ENCODE measurements at places on chromosomes 7 and 10. TPM values are rescaled to one million over a fixed set of nuclear protein-coding genes. Genes with fewer than 3 reads are reported as not detected.

The HTRA1 gene
- total RNA-seq, result 18.3 TPM

The LOXL4 gene
- 0.21 TPM for total RNA-seq

The CFAP43 gene
- 0.69 TPM for total RNA-seq

The CTBP2 gene
- total RNA-seq, result 175 TPM

The CYP3A7 gene
- total RNA-seq, result not detected

The FGFR2 gene
- 95.0 TPM for total RNA-seq

The CALY gene
- total RNA-seq, result 1.8 TPM

The NAT16 gene
- 0.62 TPM for total RNA-seq

The OR2A42 gene
- total RNA-seq, result 0.37 TPM

The SVOPL gene
- total RNA-seq, result 2.2 TPM

The MAGI2 gene
- 29.2 TPM for total RNA-seq

The BUD23 gene
- 91.9 TPM for total RNA-seq

The DYDC1 gene
- total RNA-seq, result 0.50 TPM

The ADAM8 gene
- 7.2 TPM for total RNA-seq

The ABCB4 gene
- 1.1 TPM for total RNA-seq

- peak overlapping the region; percentile 67 for H3K27ac ChIP-seq
- peaks cover 3% of the 10 kb centered on the region for H3K27me3 ChIP-seq
- no peak for DNase-seq
- no peak overlapping the region for H3K4me3 ChIP-seq
Observed at GRCh38 chr10:42809676-42810075, 27.1 kb downstream of the BMS1 start.

- no peak overlapping the region for H3K27ac ChIP-seq
- H3K27me3 ChIP-seq, result peaks cover 23% of the 10 kb centered on the region
- H3K4me3 ChIP-seq, result no peak overlapping the region
- no peaks in the 10 kb centered on the region for H3K36me3 ChIP-seq
- DNase-seq, result no peak
- H3K4me1 ChIP-seq, result peaks cover 21% of the 10 kb centered on the region
Observed at GRCh38 chr10:114398587-114399331, 5.5 kb downstream of the AFAP1L2 start.

- H3K27ac ChIP-seq, result no peak overlapping the region
- peak; percentile 77 for DNase-seq
- peak overlapping the region; percentile 18 for H3K4me3 ChIP-seq
- H3K36me3 ChIP-seq, result no peaks in the 10 kb centered on the region
Observed at GRCh38 chr10:132939957-132940790, 2.2 kb downstream of the CFAP46 start.

- no peak for DNase-seq
- peaks cover 89% of the 10 kb centered on the region for H3K4me1 ChIP-seq
- H3K27ac ChIP-seq, result peak overlapping the region; percentile 65
- no peaks in the 10 kb centered on the region for H3K27me3 ChIP-seq
- H3K4me3 ChIP-seq, result no peak overlapping the region
Observed at GRCh38 chr7:80184693-80185092, 50.1 kb downstream of the GNAI1 start.

GRCh38 chr7:27173511-27173955 is 587 bp downstream of the HOXA10 start:
- peaks cover 99% of the 10 kb centered on the region for H3K27me3 ChIP-seq
- no peak overlapping the region for H3K4me3 ChIP-seq
- H3K4me1 ChIP-seq, result peaks cover 21% of the 10 kb centered on the region
- H3K36me3 ChIP-seq, result 0 out of 2 replicates have a peak, but pooled peaks cover 2% of the 10 kb centered on the region

DNA sequence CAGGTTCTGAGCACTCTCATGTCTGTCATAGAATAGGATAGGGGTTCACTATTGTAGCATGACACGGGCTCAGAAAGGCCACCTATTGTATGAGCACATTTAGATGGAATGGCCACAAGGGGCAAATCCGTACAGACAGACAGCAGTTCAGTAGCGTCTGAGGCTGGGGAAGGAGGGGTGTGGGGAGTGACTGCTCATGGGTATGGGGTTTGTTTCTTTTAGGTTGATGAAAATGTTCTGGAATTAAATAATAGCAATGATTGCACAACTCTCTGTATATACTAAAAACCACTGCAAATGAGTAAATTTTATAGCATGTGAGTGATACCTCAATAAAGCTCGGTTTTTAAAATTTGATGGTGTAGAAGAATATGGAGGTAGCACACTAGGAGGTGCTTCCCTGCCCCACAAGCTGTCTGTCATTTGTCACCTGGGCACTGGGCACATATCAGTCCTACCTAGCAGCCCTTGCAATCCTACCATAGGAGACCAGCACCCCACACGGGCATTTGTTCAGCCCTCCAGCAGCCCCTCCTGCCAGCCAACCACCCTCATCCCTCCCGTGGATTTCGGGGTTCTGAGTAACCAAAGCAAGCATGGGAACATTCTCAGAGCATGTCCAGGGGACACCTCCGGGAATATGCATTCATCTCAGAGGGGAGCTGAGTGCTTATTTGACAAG is 35.2 kb downstream of the KCNMA1 start:
- H3K27me3 ChIP-seq, result no peaks in the 10 kb centered on the region
- H3K4me3 ChIP-seq, result no peak overlapping the region
- no peak overlapping the region for H3K27ac ChIP-seq
- no peak for DNase-seq

- H3K4me3 ChIP-seq, result no peak overlapping the region
- H3K4me1 ChIP-seq, result peaks cover 10% of the 10 kb centered on the region
- no peak for DNase-seq
- peaks cover 2% of the 10 kb centered on the region for H3K36me3 ChIP-seq
- no peak overlapping the region for H3K27ac ChIP-seq
Observed at GRCh38 chr7:3240826-3241430, 60.1 kb upstream of the SDK1 start.

DNA sequence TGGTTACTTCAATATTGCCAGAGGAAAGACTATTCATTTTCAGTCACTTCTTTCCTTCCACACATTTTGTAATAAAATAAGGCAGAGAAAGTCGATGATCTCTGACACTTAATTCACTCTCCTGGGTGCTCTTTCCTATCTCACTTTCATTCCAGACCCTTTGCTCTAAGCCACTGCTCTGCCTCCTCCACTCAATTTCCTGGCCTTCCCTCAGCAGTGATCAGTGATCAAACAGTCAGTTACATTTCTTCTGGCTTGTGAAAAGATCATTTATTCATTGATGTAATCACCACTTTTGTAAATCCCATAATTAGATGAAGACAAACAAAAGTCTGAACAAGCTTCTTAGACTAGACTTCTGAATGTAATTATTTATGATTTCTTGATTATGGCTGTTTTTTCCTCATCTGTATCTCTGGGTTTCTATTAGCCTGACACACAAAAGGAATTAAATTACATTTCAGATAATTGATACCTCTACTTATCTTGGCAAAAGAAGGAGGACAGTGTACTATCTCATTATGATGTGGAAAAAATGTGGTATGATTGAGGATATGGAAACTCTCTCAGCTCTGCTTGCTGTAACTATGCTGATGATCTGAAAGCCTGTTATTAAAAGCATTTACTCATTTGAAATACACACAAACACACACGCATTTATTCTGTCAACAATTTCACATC is 1102.3 kb downstream of the GRM8 start:
- no peaks in the 10 kb centered on the region for H3K36me3 ChIP-seq
- no peak overlapping the region for H3K4me3 ChIP-seq
- no peak for DNase-seq
- no peaks in the 10 kb centered on the region for H3K27me3 ChIP-seq

GRCh38 chr10:102718220-102718619 is 3.8 kb downstream of the SFXN2 start:
- peak; percentile 27 for DNase-seq
- H3K4me3 ChIP-seq, result peak overlapping the region; percentile 37
- peak overlapping the region; percentile 80 for H3K27ac ChIP-seq
- peaks cover 21% of the 10 kb centered on the region for H3K36me3 ChIP-seq

DNA sequence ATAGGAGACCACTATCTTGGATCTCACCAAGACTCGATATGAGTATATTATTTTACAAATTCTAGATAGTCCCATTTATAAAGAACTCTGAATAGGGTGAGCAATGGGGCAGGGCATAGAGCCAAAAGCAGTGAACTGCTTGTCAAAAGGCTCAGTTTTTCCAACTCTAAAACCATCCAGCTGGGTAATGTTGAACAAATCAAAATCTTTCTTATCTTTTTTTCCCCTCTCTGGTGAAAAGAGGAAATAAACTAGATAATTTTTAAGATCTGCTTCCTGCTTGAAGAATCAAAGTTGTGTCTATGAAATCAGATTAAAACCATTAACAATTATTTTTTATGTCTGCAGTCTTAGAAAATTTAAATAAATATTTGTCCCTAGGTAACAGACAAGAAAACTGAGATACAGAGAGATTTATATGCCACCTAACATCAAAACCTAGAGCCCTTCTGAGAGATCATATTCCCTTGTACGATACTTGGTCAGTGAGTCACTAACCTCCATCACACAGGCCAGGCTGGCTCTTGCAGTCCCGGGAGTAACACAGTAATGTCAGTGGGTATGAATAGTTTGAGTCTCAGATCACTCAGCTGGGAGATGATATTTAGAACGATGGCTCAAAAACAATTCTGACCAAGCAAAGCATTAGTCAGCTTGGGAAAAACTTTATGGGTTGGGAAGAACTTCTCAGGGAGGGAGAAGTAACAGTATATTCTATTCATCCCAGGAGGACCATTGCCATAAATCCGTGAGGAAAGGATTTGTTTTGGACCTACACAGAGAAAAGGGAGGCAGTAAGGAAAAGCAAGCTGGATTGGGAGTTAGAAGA is 178.8 kb downstream of the REEP3 start:
- DNase-seq, result no peak
- H3K4me1 ChIP-seq, result peaks cover 38% of the 10 kb centered on the region
- no peak overlapping the region for H3K27ac ChIP-seq
- no peak overlapping the region for H3K4me3 ChIP-seq
- peaks cover 3% of the 10 kb centered on the region for H3K36me3 ChIP-seq

DNA sequence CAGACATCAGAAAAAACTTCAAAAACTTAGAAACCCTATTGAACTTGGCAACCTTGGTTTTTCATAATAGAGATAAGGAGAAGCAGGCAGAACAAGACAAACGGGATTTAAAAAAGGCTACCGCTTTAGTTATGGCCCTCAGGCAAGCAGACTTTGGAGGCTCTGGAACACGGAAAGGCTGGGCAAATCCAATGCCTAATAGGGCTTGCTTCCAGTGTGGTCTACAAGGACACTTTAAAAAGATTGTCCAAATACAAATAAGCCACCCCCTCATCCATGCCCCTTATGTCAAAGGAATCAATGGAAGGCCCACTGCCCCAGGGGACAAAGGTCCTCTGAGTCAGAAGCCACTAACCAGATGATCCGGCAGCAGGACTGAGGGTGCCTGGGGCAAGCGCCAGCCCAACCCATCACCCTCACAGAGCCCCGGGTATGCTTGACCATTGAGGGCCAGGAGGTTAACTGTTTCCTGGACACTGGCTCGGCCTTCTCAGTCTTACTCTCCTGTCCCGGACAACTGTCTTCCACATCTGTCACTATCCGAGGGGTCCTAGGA is 115.3 kb downstream of the NRCAM start:
- H3K27me3 ChIP-seq, result no peaks in the 10 kb centered on the region
- DNase-seq, result no peak
- H3K27ac ChIP-seq, result no peak overlapping the region
- peaks cover 6% of the 10 kb centered on the region for H3K4me1 ChIP-seq
- H3K36me3 ChIP-seq, result no peaks in the 10 kb centered on the region
- H3K4me3 ChIP-seq, result no peak overlapping the region

- H3K27me3 ChIP-seq, result no peaks in the 10 kb centered on the region
- peak overlapping the region; percentile 86 for H3K27ac ChIP-seq
- H3K36me3 ChIP-seq, result no peaks in the 10 kb centered on the region
- H3K4me3 ChIP-seq, result no peak overlapping the region
- no peak for DNase-seq
- peaks cover 88% of the 10 kb centered on the region for H3K4me1 ChIP-seq
Observed at GRCh38 chr10:11145495-11145855, 127.8 kb downstream of the CELF2 start.

DNA sequence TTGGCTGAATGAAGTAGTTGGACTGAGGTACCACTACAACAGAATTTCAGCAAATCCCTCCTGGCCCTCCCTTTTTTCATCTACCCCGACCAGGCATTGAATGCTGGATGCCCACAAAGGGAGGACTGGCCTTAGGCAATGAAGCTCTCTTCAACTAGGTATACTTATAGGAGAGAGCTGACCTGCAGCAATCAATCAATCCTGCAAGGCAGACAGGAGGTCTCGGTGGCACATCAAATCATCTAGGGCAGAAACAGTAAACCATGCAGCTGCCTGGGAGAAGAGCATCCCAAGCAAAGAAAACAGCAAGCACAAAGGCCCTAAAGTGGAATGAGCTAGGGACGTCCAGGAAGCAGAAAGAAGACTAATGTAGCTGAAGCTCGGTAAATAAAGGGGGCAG is 2.4 kb upstream of the ABRAXAS2 start:
- DNase-seq, result no peak
- H3K27me3 ChIP-seq, result peaks cover 2% of the 10 kb centered on the region
- H3K27ac ChIP-seq, result peak overlapping the region; percentile 48
- H3K36me3 ChIP-seq, result no peaks in the 10 kb centered on the region

- no peak overlapping the region for H3K27ac ChIP-seq
- DNase-seq, result no peak
- no peaks in the 10 kb centered on the region for H3K27me3 ChIP-seq
- peaks cover 3% of the 10 kb centered on the region for H3K4me1 ChIP-seq
Observed at GRCh38 chr10:128892005-128892404, 575.0 kb upstream of the MGMT start.

DNA sequence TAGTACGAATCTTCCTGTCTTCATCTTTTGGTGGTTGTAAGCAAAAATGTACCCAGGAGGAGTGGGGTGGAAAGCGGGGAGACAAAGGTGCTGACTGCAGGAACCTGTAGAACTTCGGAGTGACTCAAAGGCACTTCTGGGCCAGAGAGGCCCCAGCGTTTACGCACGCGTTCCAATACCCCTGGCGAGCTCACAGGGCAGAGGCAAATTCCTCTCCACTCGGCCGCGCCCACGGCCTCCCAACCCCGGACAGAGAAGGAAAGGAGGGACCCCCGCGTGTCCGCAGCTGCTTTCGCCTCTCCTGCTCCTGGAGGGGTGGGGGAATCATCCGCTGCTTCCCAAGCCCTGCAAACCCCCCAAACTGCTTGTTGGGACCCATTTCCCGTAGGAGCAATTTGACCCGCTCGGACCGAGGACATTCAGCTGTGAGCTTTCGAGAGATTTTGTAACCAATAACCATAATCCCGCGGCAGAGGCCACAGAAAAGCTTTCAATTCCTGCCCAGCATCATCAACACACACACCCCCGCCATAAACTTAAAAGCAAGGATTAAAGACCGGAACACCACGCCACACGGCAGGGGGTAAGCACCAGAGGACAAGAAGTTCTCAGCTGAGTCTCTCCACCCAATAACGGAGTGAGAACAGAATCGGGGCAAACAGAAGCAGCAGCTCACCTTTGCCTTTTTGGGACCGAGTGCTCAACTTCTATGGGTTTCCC is 2.3 kb downstream of the IGF2BP3 start:
- H3K4me1 ChIP-seq, result peaks cover 41% of the 10 kb centered on the region
- peaks cover 14% of the 10 kb centered on the region for H3K36me3 ChIP-seq
- peak; percentile 53 for DNase-seq
- H3K4me3 ChIP-seq, result peak overlapping the region; percentile 99
- H3K27ac ChIP-seq, result peak overlapping the region; percentile 97

GRCh38 chr7:99219985-99220384 is 12.1 kb upstream of the KPNA7 start:
- DNase-seq, result no peak
- H3K27ac ChIP-seq, result no peak overlapping the region
- no peaks in the 10 kb centered on the region for H3K27me3 ChIP-seq

GRCh38 chr7:70408477-70408876 is 723.5 kb upstream of the GALNT17 start:
- H3K4me1 ChIP-seq, result no peaks in the 10 kb centered on the region
- H3K27ac ChIP-seq, result no peak overlapping the region
- DNase-seq, result no peak
- no peaks in the 10 kb centered on the region for H3K27me3 ChIP-seq

GRCh38 chr7:157406971-157407370 is 70.2 kb downstream of the DNAJB6 start:
- no peak overlapping the region for H3K4me3 ChIP-seq
- H3K27me3 ChIP-seq, result no peaks in the 10 kb centered on the region
- peaks cover 40% of the 10 kb centered on the region for H3K36me3 ChIP-seq
- H3K4me1 ChIP-seq, result peaks cover 31% of the 10 kb centered on the region
- no peak overlapping the region for H3K27ac ChIP-seq

All from WTC11 (cell line).